ENCODE measurements at places on chromosomes 5 and 9.
A peak's percentile ranks its signal among the peaks of the same experiment; 100 is the strongest.

DNA sequence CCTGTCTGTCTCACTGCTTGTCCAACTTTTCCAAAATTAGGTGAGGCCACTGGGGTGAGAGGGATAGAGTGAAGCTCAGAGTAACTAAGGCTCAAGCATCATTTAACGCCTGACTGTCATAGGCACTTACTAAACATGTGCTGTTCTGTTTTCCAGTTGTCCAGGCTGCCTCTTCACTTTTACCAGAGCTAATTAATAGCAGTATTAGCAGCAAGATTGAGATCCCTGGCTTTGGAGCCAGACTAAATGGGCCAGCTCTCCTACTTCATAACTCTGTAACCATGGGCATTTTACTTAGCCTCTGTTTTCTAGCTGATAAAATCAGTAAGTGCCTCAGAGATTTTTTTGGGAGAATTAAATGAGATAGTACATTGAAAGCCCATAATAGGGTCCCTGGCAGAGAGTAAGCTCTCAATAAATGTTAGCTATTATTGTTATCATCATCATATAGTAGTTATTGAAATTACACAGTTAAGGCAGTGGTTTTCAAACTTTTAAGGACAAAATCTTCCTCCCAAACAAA, 146.2 kb upstream of the LHFPL2 start:
- DNase-seq = no peak

DNA sequence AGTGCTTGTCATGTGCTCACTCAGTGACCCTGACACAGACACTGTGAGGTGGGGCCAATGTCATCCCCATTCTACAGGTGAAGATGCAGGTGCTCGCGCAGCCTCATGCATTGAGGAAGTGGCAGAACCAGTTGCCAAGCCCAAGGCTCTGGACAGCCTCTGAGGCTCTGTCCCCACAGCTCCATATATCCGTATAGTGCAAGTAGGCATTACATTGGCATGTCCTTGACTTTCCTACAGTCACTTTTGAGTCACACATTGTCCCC, 58.8 kb upstream of the ANGPTL2 start:
- no peak for DNase-seq

- peak; percentile 37 for DNase-seq
Measured at GRCh38 chr9:2257248-2257929, 242.2 kb downstream of the SMARCA2 start.

- no peak for DNase-seq
Measured at GRCh38 chr5:71632168-71632567, 45.0 kb downstream of the MCCC2 start.

DNA sequence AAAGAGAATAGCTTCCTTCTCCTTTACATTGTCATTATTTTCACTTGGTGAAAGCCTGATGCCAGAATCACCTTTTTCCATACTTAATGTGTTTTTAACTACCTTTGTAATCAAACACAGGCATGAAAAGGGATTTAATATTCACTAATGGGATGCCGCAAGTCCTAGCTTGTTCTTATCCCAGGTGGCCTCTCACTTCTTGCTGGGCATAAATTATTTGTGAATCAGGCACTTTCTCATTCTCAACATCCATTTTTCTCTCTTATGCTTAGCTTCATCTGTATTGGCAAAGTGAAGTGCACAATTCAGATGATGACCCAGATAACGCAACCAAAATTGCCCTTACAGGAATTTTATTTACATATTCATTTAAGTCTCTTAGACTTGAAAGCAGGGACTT, 10.9 kb downstream of the ACTL7B start:
- no peak for DNase-seq

DNA sequence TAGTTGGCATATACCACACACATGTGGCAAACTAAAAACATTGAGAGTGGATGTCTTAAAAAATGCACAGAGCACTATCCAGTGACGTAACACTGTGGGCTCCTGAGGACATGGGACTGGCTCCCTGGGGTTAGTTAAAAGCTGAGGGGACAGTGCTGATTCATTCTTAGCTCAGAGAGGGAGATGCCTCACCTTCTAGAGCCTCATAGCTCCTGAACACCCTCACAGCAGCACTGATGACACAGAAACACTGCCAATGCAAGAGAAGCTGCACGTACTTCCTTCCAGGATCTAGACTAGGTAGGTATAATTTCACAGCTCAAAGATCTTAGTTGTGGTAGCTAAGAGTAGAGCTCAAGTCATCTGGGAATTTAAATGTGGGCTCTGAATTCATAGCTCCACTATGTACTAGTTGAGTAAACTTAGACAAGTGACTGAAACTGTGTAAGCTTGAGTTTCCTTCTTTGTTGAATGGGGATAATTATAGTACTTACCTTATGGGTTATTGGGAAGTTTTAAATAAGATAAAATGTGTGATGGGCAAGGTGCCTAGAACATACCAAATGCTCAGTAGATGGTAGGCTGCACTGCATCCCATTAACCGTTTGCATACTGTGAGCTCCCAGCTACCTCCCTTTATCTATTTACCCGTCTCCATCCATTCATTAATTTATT, 279.9 kb downstream of the ASTN2 start:
- DNase-seq = no peak

GRCh38 chr9:80094176-80094771, 522.5 kb downstream of the TLE4 start:
- no peak for DNase-seq

DNA sequence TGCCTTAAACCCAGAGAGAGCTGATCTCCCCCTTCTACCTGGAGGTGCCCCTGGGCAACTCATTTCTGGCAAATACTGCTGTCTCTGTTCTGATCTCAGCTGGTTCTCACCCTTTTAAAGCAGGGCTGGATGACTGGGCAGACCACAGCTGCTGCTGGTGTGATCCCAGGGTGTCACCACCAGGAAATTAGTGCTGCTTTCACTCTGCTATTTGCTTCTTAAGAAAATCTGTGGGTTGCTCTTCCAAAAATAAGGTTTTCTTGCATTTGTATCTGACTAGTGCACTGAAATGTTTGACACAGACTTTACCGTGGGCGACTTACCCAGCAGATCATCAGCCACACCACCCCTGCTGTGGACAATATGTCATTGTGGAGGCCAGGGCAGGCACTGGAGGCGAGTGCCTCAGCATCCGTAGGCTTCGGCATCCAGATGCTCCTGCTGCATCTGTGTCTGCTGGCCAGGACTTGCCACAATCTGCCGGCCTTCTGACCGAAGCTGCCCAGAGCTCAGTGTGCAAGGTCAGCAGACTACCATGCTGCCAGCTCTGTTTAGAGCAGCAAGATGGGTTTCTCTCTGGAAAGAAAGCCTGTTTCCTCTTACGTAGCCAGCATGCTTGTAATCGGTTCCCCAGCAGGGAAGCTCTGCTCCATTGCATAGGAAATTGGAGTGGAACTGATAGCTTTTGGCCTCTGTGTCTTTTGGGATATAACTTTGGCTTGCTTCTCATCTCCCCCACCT, 13.6 kb downstream of the ARHGAP26 start:
- no peak for DNase-seq

DNA sequence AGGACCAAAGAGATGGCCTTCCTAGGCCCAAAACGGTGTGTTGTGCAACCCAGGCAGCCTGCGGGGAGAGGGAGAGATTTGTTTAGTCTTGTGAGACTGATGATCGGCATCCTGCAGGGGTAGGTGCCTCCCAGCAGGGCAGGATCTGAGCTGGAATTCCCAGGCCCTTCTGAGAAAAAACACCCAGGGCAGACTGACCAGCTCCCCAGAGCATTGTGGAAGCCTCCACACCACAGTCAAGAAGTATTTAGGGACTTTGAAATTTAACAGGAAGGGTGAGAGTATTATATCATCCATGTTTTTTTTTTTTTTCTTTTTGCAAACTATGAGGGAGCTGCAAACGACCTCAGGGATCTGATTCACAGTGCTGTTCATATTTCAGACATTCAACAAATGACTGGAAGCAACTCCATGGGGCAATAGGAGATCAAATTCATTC, 104.5 kb upstream of the LHFPL2 start:
- DNase-seq = no peak

DNA sequence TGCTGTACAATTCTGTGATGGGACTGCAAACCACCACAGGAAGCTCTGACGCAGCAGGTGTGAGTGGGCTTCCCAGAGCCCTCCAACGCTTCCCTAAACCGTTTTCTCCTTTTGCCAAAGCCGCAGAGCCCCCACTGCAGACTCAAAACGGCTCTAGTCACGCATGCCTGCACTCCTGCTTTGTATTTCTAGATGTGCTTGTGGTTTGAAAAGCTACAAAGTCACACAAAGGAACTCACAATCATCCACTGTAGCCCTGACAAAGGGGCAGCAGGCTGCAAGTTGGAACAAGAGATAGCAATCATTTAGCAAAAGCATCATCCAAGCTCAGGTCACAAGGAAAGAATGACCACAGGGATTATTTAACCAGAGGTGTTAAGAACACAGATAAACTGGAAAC, 79.3 kb downstream of the PTPN3 start:
- no peak for DNase-seq

GRCh38 chr5:109721741-109722140, 32.0 kb downstream of the MAN2A1 start:
- no peak for DNase-seq

- DNase-seq = no peak
Measured at GRCh38 chr9:11702548-11702947, 990.6 kb upstream of the TYRP1 start.

GRCh38 chr5:118762291-118762690, 226.1 kb downstream of the DTWD2 start:
- DNase-seq = no peak

DNA sequence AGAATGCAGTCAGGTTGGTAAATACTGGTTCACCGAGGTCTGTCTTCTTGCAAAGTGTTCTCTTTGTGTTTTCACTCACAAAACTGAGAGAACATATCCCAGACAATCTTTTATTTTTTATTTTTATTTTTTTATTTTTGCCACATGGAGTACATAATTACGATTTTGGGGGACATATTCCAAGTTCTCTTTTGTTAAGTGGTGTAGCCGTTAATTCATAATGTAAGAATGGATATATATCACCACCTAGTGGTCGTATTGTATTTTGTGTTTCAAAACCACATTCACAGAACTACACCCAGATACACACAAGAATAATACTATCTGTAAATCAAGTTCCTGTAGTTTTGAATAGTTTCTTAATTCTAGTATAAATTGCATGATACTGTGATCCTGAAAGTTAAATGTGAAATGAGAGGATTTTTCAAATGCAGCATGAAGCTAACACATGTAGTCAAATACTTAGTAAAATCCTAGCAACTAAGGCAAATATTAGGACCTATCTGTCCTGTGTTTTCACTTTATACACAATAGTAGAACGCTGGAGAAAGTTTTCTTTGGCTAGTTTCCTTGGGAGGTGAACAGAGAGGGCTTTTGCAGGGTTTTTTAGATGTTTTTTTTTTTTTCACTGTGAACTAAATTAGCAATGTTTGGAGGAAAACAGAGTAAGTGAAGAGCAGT, 92.7 kb downstream of the VCAN start:
- DNase-seq = peak; percentile 10

DNA sequence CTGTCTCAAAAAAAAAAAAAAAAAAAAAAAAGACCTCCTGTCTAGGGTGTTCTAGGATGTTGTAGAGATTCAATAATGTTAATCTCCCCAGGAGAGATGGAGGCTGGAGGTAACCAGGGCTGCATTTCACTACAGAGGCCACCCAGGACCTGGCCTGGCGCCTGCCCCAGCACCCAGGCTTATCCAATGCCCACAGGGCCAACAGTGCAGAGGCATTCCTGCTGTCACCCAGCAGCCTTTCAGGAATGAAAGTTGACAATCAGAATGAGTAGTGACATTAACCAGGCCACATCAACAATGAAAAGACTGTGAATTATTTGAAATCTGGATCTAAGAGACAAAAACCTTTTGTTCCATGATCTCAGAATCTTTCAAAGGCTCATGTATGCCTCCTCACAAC, 36.2 kb upstream of the GABRP start:
- DNase-seq = no peak

- peak; percentile 88 for DNase-seq
Measured at GRCh38 chr5:172837640-172838039, 3.6 kb downstream of the ERGIC1 start.

DNA sequence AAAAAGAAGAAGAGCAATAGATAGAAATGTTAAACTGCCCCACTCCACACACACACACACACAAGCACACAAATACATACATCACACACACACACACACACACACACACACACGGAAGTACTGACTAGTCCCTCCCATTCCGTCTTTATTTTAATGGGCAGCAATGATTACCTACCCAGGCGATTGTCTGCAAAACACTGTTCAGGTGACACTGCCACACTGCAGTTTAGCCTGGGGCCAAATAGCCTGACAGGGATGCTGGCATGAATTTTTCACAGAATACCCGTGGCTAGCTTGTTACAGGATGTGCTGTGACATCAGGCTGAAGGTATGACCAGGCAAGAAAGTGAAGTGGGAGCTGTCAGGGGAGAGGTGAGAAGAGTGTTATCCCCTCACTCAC, 86.9 kb downstream of the FRMD3 start:
- DNase-seq = no peak

DNA sequence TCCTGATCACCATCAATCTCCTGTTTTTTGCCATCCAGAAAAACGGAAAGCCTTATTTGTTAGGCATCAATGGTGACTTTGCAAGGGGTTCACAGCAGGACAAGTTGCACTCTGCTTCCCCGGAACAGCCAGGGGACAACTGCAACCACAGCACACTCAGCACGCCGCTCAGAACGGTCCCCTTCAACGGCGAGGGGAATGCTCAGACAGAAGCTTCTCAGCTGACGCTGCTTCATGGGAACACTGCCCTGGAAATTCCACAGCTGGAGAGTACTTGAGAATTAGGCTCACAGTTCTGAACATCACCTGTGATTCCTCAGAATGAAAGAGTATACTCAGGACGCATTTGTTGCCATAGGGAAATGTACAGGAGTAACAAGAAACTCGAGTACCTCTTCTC, 40.1 kb upstream of the PLPP6 start:
- no peak for DNase-seq

DNA sequence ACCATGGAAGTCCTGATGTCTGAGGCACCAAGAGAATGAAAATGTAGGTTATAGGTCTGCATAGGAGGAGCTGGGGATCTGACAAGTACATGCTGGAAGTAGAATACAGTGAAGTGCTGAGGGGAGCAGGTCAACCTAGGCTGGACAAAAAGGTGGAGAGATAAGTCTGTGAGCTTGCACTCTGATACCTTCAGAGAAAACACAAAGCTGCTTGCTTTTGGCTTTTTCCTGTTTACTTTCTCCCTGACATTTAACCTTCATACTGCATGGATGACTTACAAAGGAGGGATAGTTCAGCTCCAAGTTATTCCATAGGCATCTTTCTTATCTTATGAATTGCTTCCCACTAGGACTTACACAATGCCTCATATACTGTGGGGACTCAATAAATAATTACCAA, 256.7 kb upstream of the NREP start:
- DNase-seq = no peak

DNA sequence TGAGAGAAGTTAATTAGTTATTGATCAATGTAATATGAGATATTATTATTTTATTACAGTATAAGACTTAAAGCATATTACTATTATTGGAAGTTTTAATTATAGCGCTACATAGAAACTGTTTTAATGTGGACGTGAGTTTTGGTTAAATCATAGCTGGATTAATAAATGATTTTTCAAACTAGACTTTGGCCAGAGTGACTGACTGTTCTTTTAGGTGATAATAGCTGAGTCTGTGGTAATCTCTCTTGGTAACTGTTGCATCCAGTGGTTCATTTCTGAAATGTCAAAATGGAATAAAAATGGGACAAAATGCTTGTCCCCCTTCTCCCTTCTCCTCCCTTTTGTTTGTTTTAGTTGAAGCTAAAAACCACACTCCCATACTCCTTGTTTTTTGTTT, 28.1 kb downstream of the ANKHD1 start:
- no peak for DNase-seq
